SW 1271 (cell line): ENCODE measurements at places on chromosomes 12 and 14.

DNA sequence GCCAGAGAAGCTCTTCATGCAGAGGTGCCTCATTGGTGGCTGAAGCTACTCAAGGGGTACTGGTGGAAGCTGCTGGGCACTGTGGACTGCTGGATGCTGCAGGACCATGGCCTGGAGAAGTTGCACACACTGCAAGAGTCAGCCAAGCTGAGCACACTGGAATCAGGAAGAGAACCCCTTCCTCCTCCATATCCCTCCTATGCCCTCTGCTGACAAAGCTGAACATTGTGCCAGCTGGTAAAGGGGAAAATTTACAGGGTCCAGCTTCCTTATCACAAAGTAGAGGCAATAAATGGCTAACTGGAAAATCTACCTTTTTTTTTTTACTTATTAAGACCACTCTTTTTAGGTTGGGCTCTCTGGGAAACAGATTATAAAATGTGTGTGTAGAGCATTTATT is 6.5 kb downstream of the CCDC175 start:
- DNase-seq, result no peak

- DNase-seq, result no peak
Measured at GRCh38 chr12:31815096-31815495, 86.3 kb upstream of the AMN1 start.

DNA sequence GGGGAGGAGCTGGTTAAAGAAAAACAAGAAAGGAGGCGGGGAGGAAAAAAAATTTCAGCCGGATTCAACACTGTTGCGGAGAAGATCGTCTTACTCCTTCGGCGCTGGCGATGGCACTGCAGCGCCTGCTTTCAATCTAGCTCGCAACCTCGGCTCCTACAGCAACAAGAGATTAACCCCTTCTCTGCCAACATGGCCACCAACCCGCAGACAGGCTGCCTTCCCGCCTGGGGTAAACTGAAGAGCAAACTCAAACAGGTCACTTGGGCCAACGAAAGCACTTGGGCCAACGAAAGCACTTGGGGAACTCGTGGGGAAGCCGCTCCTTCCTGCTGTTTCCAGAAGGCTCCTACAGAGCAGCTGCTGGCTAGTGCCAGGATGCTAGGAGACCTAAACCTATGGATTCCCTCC is 73.7 kb downstream of the CIT start:
- DNase-seq, result no peak

DNA sequence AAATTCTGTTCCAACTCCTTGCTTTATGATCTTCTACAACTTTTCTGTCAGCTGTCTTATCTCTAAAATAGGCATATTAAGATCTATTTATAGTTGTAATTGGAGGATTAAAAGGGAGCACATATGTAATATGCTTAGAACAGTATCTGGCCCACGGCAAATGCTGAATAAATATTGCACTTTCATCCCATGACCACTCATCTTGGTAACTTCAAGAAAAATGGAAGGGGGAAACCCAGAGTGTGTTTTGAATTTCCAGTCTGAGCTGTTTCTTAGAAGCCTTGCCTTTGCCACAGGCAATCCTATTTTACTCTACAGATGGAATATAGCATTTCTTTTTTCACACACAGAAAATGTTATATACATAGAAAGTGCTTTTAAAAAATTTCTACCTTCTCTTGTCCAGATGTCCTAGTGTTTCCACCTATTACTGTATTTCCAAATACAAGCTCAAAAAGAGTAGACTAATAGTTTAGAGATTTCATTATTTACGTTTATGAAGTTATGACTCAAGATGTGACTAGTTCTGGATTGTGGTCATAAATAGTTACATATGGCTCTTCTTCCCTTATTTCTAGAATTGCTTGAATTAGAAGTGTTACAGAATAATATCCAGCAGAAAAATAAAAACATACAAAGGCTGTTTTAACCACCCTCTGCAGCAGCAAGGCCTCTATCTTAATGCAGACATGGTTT is 6.2 kb upstream of the STXBP6 start:
- DNase-seq, result no peak

DNA sequence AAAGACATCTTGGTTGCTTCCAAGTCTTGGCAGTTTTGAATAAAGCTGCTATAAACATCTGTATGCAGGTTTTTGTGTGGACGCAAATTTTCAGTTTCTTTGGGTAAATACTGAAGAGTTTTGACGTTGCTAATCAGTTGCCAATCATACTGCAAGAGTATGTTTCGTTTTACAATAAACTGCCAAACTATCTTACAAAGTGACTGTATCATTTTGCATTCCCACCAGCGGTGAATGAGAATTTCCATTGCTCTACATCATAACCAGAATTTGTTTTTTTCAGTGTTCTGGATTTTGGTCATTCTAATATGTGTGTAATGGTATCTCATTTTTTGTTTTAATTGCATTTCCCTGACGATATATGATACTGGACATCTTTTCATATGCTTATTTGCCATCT is 190.8 kb upstream of the PARP11 start:
- no peak for DNase-seq
